ENCODE measurements at places on chromosomes 3 and 15.
A peak's percentile ranks its signal among the peaks of the same experiment; 100 is the strongest.

DNA sequence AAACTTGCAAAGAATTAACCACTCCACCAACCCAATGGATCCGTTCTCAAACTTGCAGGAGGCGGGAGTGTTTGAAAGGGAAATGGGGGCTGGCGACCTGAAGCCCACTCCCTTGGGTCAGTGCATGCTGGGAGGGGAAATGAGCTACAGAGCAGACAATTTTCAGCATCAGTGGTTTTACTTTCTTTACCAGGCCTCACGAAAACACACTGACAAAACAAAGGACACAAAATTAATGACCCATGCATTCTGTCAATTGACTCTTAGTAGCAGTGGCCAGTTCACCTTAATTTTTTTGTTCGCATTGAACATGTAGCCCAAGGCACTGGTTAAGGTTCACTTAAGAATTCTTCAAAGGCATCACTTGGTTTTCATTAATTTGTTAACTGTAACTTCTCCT is 413.5 kb downstream of the MECOM start:
- no peak for DNase-seq

- no peak for DNase-seq
Measured at GRCh38 chr3:135218304-135218703, 423.2 kb downstream of the EPHB1 start.

GRCh38 chr3:101828691-101829436 is 20.4 kb upstream of the NFKBIZ start:
- DNase-seq = no peak

GRCh38 chr3:171881251-171881650 is 38.1 kb downstream of the TMEM212 start:
- no peak for DNase-seq

DNA sequence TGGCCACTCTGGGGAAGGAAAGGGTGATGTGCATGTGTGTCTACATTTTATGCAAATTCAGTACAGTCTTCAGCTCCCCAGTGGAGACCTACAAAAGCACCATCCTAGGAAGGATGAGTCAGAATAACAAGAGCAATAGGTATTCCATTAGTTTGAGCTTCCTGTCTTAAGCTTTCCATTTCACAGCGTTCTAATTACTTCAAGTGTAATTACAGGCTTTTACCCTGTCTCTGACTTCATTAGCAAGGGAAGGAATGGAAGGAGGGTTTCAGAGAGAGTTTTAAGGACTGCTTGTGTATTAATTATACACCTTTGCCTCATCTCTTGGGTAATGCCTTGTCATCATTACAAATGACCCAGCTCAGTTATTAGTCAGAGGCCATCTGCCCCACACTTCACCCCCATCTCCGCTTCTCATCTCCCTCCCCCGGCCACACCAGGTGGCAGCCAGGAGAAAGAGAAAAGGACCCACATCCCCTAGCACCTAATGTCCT is 202.8 kb upstream of the MRPL3 start:
- peak; percentile 66 for DNase-seq

DNA sequence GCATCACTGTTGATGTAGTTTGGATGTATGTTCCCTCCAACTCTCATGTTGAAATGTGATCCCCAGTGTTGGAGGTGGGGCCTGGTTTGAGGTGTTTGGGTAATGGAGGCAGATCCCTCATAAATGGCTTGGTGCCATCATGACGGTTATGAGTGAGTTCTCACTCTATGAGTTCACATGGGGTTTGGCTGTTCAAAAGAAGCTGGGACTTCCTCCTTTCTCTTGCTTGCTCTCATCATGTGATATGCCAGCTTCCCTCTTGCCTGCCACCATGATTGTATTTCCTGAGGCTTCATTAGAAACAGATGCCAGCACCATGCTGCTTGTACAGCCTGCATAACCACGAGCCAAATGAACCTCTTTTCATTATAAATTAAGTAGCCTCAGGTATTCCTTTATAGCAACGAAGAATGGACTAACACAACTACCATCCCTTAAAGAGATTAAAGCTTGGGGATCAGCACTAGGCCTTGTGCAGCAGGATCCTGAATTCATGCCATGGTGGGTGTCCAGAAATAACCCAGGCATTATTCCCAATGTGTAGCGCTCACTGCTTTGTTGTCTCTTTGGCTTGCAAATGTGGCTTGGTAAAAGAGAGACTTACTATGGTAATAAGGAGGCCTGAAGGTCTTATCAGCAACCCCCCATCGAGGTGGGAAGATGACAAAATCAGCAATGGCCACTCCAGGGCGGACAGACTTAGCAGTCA is 41.9 kb downstream of the NDUFB4 start:
- no peak for DNase-seq

GRCh38 chr3:141677701-141678100 is 60.4 kb upstream of the RNF7 start:
- DNase-seq = no peak
